ENCODE measurements at places on chromosomes 7 and 10.
A peak's percentile ranks its signal among the peaks of the same experiment; 100 is the strongest.

- no peak for DNase-seq
These were observed 16.0 kb downstream of the FAM13C start for GRCh38 chr10:59346321-59346720.

GRCh38 chr7:73683788-73684693, 644 bp downstream of the BUD23 start:
- DNase-seq = no peak

DNA sequence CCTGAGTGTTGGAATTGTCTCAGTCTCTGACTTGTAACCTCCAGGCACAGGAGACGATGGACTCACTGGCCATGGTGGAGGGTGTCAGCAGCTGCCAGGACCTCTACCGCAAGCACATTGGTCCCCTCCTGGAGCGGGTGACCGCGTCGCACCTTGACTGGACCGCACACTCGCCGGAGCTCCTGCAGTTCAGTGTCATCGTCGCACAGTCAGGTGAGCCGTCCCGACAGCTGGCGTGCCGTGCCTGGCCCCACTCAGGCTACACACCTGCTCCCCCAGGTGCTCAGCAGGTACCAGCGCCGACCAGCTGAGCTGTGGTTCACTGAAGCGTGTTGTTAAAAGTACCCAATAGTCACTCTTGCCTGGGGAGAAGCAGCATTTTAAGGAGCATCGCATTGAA, 36.7 kb upstream of the PRKAR1B start:
- DNase-seq = no peak

DNA sequence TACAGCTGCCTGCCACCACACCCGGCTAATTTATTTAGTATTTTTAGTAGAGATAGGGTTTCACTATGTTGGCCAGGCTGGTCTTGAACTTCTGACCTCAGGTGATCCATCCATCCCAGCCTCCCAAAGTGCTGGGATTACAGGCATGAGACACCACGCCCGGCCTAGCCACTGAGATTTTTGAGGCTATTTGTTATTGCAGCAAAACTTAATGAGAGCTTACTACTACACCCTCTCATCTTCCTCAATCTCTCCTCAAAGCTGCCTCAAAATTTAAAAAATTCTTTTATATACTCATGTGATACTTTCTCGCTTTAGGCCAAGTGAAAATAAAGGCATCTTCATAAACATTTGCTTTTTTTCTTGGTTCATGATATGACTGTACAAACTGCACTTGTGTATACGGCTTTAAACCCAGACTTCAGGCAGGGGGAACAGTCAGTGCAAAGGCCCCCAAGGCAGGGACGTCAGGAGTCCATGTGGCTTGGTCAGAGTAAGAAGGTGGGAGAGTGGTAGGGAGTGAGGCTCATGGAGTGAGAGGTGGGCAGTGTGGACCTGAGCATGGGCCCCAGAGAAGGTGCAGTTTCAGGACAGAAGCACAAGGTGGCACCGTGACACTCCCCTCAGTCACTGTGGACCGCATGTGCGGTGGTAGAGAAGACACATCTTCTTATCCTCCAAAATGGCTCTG, 55.5 kb downstream of the SYPL1 start:
- DNase-seq = peak; percentile 70

GRCh38 chr10:119705434-119705831, 20.4 kb upstream of the INPP5F start:
- no peak for DNase-seq

- no peak for DNase-seq
These were observed 619.0 kb upstream of the DPP6 start for GRCh38 chr7:153433223-153433622.

GRCh38 chr10:16809074-16809718, 8.0 kb downstream of the RSU1 start:
- DNase-seq = peak; percentile 30

DNA sequence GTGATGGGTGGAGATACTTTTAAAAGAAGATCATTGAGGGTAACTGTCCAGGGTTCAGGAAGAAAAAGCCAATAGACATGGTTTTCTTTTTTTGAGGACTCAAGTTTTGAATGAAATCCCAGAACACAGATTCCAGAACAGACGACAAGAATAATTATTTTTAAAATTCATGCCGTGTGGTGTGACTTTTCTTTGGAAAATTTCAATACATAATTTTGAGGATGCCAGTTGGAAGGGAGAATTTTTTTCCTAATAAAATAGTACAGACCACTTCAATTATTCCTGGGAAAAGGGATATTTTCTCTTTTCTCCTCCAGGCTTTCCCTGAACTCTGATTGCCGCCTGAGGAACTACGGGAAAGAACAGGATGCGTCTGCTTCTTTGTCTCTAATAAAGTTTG, 951.4 kb downstream of the KCNMA1 start:
- DNase-seq = no peak

GRCh38 chr10:125154529-125154928, 5.8 kb downstream of the CTBP2 start:
- no peak for DNase-seq

GRCh38 chr10:11679946-11680345, 62.2 kb upstream of the ECHDC3 start:
- no peak for DNase-seq

GRCh38 chr10:12502526-12503274, 153.4 kb downstream of the CAMK1D start:
- DNase-seq = no peak

DNA sequence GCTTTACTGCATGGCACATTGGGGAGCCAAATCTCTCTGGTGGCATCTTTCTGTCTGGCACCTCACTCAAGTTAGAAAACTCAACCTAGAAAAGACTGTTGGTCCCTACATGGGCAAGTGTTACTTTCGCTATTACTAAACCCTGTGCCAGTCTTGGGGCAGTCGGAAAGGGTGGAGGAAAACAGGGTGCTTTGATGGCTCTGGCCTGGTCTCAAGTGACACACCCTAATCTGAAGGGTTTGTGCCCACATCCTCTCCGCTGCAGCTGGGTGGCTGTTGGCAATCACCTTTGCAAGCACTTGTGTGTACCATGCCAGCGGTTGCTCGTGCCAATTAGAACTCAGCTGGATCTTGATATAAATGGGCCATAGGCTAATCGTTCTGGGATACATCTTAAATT, 159.8 kb upstream of the ITGB1 start:
- no peak for DNase-seq

- no peak for DNase-seq
These were observed 8.1 kb downstream of the SFTPA2 start for GRCh38 chr10:79552143-79552542.

GRCh38 chr10:87589645-87590051, 70.0 kb upstream of the PAPSS2 start:
- no peak for DNase-seq

DNA sequence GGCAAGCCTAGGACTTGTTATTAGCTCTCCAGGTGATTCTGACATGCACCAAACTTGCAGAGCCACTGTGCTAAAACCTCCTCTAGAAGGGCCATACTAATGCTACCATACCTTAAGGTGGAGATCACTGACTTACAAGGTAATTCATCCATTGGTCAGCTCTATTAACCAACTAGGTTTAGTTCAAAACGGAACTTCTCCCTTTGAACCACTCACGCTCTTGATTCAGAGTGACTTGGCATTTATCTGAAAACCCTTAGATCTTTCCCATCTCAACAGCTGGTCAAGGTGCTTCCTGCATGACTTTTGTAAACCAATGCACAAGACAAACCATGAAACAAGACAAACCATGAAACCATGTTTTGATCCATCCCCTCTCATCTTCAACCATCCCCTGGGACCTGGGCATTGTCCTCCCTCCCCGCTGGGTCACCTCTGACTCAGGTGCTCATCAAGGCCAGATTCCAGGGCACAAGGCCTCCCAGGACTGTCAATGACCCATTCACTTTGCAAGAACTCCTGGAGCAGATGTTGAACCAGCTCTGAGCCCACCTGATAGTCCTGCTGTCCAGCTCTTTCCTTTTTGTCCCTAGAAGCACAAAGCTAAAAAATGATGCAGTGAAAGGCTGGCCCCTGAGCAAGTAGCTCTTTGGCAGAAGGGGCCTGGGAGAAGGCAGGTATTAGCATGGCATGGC, 18.8 kb downstream of the IMPDH1 start:
- DNase-seq = no peak

GRCh38 chr10:119041326-119041725, 11.8 kb downstream of the NANOS1 start:
- no peak for DNase-seq

- DNase-seq = no peak
These were observed 83.4 kb upstream of the SMNDC1 start for GRCh38 chr10:110387983-110388686.

DNA sequence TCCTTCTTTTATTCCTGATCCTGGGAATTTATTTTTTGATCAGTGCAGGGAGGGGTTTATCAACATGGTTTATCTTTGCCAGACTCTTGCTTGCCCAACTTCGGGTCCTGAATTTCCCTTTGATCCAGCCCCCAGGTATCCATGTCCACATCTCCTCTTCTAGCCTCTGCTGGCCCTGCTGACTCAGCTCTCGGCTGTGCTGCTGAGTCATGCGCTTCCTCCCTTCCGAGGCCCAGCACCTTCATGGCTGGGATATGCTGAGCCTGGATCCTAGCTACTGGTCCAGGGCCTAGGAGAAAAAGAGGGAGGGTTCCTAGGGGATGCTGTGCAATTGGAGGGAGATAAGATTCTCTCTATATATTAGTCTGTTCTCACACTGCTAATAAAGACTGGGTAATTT, 380.7 kb upstream of the SHH start:
- peak; percentile 37 for DNase-seq

GRCh38 chr10:34655286-34656170, 159.6 kb downstream of the PARD3 start:
- DNase-seq = peak; percentile 49

Measured in NCI-H460 (cell line).